ENCODE measurements at places on chromosomes 4 and X.

DNA sequence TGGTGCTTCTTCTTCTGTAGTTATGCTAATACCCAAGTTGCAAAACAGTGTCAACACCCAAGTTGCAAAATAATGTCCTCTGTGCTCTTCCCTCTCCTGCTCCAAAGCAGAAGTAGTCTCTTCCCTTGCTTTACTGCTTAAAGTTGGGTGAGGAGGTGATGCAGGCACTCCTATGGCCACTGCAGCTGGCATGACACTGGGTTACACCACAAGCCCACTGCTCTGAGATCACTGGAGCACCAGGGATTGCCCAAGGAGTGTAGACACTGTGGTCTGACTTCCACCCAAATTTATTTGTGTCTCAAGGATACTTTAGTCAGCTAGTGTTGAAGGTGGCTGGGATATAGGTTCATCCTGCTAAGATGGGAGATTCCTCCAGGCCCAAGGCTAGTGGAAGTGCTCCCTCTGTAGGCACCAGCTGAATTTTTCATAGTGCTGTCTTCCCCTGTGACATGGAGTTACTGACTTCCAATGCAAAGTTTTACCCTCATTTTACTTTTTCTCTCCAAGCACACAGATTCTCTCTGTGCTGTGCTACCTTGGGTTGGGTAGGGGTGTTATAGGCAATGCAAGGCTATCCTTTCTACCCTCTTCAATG, 196.2 kb upstream of the TENT5D start:
- DNase-seq, result no peak

DNA sequence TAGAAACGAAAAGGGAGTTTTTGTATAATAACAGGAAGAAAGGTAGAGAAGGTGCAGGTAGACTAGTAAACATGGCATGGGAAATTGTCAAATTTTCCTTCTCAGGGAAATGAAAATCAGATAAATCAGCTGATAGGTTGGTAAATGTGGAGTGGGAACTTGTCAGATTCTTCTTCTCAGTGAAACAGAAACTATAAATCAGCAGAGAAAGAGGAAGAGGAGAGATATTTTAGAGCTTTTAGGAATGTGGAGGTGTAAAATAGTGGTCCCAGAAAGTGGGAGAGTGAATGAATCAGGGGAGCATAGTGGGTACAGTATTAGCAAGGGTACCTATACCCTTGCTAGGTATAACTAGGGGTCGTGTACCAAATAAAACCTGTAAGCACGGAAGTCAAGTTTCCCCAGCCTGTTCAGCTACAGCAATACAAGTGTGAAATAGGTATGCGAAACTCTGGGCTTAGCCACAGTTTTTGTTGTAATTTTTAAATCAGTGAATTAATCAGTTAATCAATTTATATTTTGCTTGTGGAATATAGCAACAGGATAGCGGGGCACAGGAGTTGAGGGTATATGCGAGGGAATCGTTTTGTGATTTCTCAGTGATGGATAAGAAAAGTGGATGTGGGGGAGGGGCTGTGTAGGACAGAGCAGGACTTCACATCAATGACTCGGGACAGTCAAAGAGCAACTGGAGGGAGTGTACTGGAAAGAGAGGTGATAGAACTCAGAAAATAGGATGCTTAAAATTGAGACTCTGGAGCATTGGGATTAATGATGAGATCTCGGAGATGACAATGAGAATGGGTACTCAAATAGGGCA, 561.5 kb downstream of the INPP4B start:
- no peak for DNase-seq

DNA sequence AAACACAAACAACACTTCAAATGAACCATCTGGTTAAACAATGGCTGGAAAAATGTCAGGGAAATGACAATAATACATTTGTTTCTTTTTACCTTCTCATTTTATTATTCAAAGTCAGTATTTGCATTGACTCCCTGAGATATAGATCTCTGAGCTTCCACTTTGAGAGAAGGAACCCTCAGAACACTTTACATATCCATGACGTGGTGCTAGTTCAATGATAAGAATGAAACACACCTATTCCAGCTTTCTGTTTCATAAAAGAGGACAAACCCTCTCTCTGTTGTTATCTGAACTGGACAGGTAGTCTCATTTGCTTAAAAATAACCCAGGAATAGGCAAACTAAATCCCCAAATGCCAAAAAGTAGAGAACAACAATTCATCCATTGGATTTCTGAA, 65.3 kb upstream of the CCSER1 start:
- DNase-seq, result no peak

- no peak for DNase-seq
Measured at GRCh38 chr4:92198711-92199110, 105.1 kb upstream of the GRID2 start.

DNA sequence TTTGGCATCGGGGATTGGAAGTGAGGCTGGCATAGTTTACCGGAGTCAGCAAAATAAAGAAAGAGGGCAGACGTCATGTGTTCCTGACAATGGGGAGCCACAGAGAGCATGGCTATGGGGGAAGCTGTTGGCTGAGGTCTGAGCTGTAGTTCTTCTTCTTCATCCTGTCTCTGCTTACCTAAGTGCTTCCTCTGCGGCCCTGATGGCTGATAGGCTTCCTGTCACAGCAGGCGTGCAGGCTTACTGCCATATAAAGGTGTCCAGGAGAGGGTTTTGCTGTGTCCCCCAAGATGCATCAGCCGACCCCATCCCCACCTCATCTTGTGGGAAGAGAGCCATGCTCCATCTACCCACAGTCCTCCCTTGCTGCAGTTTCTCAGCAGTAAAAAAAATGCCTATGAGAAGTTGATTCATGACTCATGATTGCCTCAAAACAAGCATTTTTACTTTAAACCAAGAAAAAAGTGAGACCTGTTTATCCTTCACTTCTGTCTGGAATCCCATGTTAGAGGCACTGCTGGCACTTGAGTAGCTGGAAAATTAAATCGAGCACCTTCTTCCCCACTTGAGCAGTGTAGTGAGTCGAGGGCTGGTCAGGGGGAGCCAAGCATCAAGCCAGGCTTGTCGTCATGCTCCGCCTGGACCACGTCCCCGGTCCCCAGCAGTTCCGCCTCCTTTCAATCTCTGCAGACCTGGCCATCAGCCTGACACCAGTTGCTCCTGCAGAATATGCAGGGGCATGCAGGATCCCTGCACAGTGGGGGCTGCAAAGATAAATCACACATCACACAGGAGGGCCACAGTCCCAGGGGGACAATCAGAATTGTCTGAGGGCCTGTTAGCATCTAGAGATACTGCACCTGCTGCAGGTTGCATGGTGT, 237.8 kb downstream of the EVC2 start:
- no peak for DNase-seq

- no peak for DNase-seq
Measured at GRCh38 chr4:184695178-184695896, 38.6 kb downstream of the CENPU start.

DNA sequence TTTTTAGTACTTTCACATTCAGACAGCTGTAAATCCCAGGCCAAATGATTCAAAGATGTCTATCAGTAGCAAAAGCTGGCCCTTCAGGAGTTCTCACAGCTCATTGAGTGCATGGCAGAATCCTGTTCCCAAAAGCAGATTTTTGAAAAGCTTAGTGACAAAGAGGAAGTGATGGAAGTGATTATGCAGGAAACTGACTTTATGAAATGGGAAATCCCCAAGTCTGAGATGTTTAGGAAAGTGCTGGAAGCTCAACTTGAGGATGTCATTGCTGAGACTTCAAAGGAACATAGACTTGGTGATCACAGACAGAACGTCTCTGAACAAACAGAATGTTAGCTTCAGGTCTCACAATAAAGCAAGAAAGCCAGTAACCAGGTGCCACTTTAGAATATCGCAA, 51.0 kb upstream of the CFAP47 start:
- no peak for DNase-seq
